ENCODE measurements at places on chromosomes 13 and 19.

DNA sequence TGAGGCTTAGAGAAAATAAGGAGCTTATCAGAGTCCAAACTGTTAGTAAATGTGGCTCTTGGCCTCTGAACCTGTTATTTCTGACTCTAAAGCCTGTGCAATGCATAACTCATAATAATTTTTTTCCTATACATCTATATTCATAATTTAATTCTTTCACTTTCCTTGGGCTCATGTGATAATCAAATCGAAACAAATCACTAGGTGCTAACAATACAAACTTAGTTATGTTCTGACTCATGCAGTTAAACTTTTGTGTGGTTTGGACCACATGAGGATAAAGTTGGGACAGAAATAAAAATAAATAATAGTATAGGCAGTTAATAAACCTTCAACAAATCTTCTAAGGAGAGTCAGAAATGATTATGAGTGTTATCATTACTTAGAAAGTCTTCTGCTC lies 1629.0 kb downstream of the OLFM4 start:
- DNase-seq: no peak

DNA sequence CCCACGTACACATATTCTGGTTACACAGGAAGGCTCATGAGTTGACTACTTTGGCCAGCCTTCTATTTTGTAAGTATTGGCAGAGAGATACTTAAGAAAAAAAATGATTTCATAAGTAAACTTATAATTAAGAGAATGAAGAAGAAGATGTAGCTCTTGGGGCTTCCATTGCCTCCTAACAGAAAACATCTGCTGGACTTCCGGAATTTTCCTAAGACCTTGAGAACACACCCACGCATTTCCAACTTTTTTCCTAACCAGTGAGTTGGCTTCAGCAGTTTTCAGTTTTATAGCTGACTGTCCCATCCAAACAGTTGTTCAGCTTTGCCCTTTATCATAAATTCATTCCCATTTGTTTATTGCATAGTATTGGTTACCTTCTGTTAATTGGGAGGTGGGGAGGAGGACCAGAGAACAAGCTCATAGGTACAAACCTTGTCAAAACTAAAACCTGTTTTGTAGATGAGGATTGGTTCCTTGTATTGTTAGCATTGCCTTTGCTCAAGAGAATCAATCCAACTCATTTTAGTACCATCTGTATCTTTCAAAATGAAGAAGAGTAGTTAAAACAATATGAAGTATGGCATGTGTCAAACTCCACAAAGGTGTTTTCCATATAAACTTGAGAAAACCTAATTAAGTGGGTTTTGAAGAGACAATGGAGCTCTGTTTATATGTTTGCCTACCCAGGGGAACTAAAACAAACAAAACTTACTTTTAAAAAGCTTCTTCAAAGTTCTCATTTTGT lies 93.9 kb downstream of the COL4A2 start:
- DNase-seq: no peak

GRCh38 chr19:42596391-42597072 lies 1.8 kb upstream of the CEACAM8 start:
- DNase-seq: no peak

DNA sequence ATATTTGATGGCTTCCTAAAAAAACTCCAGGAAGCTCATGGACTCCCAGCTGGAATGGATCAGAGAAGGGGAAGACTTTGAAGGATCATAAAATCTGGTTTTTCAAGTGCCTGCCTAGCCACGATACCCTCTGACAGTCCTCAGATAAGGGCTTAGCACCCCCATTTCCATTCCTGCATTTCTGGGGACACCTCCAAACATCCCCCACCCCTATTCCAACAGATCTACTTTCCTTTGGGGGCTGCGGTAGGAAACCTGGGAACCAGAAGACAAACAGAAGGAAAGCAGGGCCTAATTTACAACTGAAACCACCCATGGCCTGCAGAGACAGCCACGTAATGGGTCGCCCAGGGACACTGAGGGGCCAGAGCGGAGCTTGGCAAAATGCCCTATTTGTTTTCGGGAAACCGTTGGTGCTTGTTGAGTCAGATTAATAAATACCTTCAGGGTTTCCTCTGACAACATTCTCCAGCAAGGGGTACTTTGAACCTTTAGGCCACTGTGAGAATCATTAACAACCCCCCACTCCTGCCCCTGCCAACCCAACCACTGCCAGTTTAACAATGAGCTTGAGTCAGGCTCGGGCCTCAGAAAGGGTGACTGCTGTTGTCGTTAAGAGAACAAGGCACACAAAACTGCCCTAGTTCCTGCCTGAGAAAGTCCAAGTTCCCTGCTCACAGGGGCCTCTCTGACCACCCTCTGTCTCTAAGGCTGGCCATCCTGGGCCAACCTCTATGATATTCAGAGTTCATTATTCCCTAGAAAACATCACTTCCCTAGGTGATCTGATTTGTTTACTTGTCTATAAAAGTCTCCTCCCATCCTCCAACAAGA lies 23.5 kb downstream of the RHPN2 start:
- DNase-seq: no peak

DNA sequence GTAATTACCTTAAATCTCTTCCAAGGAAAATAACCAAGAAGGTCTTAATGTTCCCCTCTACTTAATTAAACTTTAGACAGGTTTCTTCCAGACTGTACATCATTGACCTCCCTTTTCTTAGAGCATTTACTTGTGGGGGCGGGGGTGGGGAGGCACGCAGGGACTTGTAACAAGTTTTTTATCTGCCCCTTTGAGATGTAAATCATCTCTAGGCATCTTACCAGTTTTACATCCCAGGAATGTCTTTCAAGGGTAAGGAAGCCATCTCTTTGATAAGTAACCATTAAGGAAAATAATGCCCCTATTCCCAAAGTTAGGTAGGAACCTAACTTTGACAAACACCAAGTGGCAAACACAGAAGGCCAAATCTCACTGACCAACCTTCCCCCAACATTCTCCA lies 528.6 kb downstream of the SUCLA2 start:
- no peak for DNase-seq

- DNase-seq: no peak
These were observed 78.0 kb downstream of the ZIC5 start for GRCh38 chr13:99893567-99893966.

DNA sequence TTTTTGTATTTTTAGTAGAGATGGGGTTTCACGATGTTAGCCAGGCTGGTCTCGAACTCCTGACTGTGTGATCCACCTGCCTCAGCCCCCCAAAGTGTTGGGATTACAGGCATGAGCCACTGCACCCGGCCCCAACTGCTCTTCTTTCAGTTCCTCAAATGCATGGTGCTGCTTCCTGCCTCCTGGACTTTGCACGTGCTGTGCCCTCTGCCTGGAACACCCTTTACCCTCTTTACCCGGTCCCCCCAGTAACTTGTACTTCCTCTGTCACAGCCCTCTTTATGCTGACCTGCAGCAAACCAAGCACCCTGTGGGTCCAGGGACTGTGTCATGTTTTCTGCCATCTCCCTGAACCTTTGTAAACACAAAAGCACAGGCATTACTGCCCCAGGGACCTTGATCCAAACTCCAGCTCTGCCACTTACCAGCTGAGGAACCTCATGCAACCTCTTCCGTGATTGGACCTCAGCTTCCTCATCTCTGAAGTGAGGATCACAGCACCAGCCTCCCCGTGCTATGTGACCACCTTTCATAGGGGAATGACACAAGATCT lies 3.8 kb downstream of the BLVRB start:
- DNase-seq: no peak

GRCh38 chr19:50314724-50315708 lies 14.2 kb downstream of the KCNC3 start:
- no peak for DNase-seq

DNA sequence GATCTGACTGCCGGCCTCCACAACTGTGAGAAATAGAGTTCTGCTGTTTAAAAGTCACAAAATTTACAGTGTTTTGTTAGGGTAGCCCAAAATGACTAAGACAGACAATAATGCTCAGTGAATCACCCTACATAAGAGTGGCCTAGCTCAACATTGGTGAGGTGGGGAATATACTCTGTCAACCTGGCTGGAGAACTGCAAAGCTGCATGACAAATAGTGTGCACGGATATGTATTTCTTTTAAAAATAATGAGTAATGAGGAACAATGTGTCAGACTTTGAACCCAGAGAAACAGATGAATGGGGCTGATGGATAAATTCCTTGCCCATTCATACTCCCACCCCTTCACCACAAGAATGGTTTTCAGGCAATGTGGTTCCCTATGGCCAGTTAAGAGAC lies 372.4 kb downstream of the SUCLA2 start:
- DNase-seq: no peak

GRCh38 chr13:70505809-70506208 lies 397.6 kb upstream of the KLHL1 start:
- DNase-seq: no peak

DNA sequence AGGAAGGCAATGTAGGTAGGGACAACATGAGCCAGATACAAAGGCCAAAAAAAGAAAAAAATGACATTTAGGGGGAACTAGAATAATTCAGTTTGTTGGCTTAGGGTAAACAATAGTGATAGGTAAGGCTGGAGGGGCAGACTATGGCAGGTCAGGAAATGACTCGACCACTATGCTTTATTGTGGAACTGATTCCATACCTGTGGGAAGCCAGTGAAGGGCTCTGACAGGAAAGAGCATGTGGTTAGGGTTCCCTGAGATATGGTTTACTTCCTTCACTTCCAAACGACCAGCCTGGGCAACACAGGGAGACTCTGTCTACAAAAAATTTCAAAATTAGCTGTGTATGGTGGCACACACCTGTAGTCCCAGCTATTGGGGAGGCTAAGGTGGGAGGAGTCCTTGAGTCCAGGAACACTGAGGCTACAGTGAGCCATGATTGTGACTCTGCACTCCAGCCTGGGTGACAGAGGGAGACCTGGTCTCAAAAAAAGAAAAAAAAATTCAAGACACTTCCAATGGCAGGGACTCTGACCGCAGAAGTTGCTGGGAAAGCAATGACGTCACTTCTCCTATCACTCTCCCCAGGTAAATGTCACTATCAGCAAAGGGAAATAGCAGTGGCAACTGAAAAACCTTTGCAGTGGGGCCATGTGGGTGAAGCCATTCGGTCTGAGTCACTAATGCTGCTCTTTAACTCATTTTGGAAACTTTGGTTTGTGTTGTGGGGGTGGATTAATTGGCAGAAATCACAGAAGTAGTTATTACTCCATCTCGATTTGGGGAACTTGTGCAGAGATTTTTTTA lies 192.8 kb upstream of the TSC22D1 start:
- DNase-seq: no peak

DNA sequence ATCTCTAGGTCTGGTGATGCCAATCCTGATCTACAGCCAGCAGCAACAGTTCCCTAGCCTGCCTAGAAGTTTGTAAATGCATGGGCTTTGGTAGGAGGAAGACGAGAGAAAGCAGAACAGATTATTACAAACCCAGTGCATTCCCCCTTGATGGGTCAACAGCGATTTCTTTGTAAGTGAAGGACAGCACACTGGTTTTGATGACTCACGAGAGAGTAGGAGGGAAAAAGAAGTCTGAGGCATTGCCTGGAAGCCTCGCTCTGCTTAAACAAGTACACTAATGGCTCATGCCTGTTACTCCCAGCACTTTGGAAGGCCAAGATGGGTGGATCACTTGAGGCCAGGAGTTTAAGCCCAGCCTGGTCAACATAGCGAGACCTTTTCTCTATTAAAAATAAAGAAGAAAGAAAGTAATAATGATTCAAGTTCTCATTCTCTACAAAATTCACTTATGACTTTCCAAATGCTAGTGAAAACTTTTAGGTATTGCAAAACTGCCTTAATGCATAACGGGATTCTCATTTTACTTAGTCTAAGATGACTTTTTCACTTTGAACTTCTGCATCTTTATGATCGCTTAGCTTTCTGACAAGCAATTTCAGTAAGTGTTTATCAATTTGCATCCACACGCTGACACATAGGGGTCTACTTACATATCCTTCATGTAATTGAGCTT lies 47.7 kb upstream of the USPL1 start:
- no peak for DNase-seq

DNA sequence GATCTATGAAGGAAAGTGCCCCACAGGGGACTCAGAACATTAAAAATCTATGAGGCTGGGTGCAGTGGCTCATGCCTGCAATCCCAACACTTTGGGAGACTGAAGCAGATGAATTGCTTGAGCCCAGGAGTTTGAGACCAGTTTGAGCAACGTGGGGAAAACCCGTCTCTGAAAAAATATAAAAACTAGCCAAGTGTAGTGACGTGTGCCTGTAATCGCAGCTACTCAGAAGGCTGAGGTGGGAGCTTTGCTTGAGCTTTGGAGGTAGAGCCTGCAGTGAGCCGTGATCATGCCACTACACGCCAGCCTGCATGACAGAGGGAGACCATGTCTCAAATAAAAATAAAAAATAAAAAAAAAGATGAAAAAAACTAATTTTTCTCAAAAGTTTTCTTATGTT lies 1070.6 kb downstream of the PCDH9 start:
- DNase-seq: no peak

DNA sequence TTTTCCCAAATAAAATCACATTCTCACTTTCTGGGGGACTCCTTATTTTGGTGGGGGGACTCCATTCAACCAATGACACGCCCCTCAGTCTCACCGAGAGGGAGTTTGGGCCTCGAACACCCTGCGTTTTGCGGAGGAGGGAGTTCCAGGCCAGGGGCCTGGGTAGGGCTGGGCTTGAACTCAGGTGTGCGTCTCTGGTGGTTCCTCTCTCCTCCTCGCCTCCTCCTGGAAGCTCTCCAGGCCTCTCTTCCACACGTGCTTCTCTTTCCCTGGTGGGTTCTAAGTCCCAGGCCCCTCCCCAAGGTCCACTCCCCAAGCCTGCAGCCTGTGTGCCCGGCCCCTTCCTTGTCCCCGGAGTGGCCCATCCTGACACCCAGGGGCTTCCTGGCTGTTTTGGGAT lies 14.7 kb downstream of the MEX3D start:
- no peak for DNase-seq

DNA sequence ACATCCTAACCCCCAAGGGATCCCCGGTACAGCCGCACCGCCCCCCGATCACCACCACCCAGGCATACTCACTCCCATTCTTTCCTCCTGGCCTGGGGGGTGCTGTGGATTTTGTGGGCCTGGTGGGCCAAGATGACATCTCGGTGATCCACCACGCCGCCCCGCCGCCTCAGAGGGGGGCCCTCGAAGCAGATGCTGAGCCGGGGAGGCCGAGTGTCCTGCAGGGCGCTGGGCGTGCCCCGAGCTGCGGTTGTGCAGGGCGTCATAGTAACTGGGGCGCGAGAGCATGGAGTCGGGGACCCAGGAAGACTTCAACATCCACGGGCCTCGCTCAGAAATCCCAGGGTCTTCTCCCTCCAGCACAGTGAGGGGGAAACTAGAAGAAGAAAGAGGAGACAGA lies 93.4 kb upstream of the CACNA1A start:
- DNase-seq: no peak

GRCh38 chr13:79847882-79848592 lies 367.1 kb downstream of the NDFIP2 start:
- no peak for DNase-seq
